ENCODE measurements at places on chromosomes 13 and 19.

DNA sequence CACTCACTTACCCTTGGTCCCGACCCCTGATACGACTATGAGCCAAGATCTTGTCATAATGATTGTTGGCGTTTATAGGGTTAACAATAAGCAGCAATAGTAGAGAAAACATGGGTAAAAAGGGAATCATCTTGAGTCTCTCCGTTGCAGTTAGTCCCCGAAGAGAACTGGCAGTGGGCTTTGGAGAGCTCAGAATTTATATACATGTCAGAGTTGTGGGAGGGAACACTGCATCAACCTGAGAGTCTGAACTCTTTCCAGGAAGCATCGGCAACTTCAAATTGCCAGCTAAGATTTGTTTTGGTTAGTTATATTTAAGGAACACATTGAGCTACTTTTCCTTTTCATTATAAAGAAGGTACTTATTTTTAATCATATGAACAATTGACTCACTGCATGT, at the start of gene POSTN:
Gene POSTN (minus strand): TSS at position 172 of the 400 bp plus-strand sequence. CDS start 42 bp downstream, at position 130.
- DNase-seq, result no peak

GRCh38 chr13:62309904-62310303, 894.3 kb upstream of the PCDH20 start:
- DNase-seq, result no peak

DNA sequence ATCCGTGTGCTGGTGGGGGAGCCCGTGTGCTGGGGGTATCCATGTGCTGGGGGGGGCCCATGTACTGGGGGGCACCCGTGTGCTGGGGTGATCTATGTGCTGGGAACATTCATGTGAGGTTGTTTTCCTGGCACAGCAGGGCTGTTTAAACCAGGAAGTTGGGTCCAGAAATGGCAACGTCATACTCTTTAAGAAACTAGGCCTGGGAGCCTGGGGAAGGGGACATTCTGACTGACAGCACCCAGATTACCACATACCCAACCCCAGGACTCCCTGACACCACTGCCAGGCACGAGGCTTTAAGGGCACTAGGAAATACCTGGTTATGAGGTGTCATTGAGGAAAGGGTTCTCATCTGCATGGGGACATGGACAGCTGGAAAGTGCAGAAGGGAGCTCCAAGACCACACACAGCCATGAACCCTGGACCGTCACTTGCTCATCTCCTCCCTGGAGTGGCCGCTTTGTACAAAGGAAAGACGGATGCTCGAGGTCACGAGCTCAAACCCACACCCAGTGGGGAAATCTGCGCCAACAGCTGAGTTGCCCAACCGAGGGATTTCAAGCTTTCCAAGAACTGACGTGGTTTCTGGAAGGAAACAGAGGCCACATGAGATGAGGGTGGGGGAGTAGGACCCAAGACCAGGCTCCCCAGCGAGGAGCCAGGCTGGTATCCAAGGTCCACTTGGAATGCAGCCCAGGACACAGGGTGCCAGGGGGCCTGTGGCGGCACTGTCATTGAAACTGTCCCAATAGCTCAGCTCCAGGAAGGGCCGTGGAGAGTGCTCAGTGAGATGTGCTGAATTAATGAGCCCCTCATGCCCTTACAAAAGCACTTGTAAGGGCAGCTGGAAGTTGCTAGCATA, 40.9 kb downstream of the RAB20 start:
- peak; percentile 21 for DNase-seq

DNA sequence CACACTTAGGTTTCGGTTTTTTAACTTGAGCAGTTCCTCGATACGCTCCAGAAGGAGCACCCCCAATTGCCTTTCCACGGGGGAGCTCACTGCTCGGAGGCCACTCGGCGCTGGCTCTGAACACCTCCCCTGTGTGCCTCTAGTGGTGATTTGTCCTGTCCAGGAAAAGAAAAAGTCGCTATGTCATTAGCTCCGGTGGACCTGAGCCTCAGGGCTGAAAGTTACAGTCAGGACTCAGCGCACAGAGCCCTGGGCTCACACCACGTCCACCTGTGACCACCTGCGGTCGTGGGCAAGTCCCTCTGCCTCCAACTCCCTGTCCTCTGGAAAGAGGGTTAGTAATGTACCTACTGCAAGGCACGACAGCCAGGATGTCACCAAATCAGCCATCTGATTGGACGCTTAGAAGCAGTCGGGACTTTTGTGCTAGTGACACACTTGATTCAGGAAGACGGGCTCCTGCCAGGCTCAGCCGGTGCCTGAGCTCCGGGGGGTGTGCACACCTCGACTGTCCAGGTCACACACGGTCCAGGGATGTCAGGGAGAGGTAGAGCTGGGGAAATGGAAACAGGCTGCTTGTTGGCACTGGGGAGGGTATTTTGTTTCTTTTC, 3.9 kb upstream of the TMPRSS9 start:
- no peak for DNase-seq

- no peak for DNase-seq
These were observed 182.2 kb downstream of the KDM4B start for GRCh38 chr19:5150902-5151741.

GRCh38 chr19:31671411-31672035, 322.3 kb upstream of the TSHZ3 start:
- no peak for DNase-seq

All from NCI-H1092 treated with DMSO at 0.1 percent for 48 hours (cell line).